Stimulated activated CD4-positive, alpha-beta T cell treated with anti-CD3 and anti-CD28 coated beads, Interleukin-1b, Interleukin-23, amount 100 ng/mL, for 24 hours (primary cell): ENCODE measurements at places on chromosomes 4 and X.
A peak's percentile ranks its signal among the peaks of the same experiment; 100 is the strongest.

- DNase-seq: no peak
These were observed 113.1 kb downstream of the CCSER1 start for GRCh38 chr4:90240333-90240732.

GRCh38 chr4:113339430-113339813 lies 290.0 kb downstream of the ANK2 start:
- no peak for DNase-seq

DNA sequence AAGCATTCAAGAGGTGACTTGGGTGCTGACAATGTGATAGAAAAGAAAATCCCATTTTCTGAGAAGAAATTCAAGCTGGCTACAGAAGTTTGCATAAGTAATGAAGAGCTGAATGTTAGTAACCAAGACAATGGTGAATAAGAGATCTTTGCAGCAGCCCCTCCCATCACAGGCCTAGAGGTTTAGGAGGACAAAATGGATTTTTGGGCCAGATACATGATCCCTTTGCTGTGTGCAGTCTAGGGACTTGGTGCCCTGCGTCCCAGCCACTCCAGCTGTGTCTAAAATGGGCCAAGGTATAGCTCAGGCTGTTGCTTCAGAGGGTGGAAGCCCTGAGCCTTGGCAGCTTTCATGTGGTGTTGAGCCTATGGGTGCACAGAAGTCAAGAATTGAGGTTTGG lies 107.0 kb upstream of the EPHA5 start:
- DNase-seq: no peak

- DNase-seq: no peak
These were observed 33.3 kb upstream of the ARSJ start for GRCh38 chr4:114012749-114013148.

GRCh38 chrX:13535376-13536165 lies 33.8 kb upstream of the EGFL6 start:
- DNase-seq: no peak

GRCh38 chr4:120156120-120156718 lies 89.6 kb upstream of the MAD2L1 start:
- DNase-seq: peak; percentile 3

DNA sequence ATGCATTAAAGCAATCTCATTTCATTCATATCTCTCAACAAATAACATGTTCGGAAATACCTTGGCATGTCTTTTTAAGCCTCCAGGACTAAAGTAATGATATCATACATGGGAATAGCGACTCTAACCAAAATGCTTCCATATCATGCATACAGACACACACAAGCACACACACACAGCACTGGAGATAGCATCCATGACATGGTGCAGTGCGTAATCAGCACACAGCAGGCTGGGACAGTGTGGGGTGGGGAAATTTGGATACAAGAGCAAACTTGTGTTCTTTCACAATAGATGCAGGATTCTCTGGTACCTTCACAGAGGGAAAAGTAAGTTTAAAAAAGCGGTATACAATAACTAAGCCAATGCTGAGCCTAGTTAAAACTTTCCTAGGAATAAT lies 132.3 kb upstream of the HPGD start:
- no peak for DNase-seq

GRCh38 chr4:84498935-84499623 lies at the start of gene NKX6-1:
Gene NKX6-1, minus strand, starts transcription at chr4:84499292. Its CDS starts 1,064 bp downstream, at chr4:84498228.
- no peak for DNase-seq

- DNase-seq: no peak
These were observed 3.0 kb upstream of the NXT2 start for GRCh38 chrX:109533631-109534030.

DNA sequence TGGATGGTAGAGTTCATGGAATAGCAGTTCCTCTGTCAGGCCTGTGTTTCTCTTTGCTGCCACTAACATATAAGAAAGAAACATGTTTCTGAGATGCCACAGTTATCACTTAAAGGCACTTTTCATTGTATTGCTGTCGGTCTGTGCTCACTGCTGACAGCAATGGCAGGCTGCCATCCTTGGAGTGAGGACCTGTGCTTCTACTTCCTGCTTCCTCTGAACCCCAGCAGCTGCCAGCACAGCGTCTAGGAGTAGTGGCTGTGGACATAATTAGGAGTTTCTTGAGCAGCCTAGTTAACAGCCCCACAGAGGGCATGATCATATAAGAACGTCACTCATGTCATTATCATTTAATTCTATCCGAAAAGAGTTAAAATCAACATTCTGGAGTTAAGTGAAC lies 30.5 kb downstream of the F11 start:
- no peak for DNase-seq

DNA sequence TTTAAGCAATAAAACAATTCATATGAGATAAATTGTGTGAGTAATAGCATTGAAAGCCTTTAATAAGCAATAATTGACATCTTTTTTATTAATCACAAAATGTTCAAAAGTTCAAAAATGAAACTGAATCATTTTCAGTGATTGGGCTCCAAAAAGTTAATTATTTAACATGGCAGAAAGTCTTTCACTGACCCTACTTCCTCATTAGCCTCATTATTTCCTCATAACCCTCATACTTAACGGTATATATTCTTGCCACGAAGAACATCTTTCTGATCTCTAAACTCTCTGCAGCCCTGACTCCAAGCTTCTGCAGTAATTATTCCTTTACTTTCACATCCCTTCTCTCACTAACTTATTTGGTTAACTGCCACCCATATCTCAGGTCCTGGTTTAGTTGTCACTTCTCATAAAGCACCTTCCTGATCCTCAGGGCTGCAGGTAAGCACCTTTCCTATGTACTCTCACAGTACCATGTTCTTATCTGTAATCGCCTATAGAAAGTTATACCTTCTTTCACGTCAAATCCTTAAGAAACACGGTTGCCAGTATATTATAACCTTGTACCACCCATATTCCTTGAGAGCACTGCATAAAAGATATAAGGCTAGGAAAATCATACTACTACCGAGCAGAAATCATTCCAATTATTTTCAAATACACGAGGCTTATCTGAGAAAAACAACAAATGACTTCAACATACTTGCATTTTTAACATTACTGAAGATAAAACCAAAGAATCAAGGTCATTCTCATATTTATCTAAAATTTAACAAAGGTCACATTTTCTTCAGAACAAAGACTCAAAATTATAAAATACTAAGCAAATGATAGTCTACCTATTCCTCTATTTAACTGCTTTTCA lies 72.2 kb downstream of the PPP3CA start:
- DNase-seq: no peak
